Foreskin keratinocyte (primary cell): ENCODE measurements at places on chromosomes 2 and 18. TPM values are rescaled to one million over a fixed set of nuclear protein-coding genes. Genes with fewer than 3 reads are reported as not detected.

SLC4A3 gene
- polyA plus RNA-seq = 10.8 and 11.1 TPM in 2 replicates

DNA sequence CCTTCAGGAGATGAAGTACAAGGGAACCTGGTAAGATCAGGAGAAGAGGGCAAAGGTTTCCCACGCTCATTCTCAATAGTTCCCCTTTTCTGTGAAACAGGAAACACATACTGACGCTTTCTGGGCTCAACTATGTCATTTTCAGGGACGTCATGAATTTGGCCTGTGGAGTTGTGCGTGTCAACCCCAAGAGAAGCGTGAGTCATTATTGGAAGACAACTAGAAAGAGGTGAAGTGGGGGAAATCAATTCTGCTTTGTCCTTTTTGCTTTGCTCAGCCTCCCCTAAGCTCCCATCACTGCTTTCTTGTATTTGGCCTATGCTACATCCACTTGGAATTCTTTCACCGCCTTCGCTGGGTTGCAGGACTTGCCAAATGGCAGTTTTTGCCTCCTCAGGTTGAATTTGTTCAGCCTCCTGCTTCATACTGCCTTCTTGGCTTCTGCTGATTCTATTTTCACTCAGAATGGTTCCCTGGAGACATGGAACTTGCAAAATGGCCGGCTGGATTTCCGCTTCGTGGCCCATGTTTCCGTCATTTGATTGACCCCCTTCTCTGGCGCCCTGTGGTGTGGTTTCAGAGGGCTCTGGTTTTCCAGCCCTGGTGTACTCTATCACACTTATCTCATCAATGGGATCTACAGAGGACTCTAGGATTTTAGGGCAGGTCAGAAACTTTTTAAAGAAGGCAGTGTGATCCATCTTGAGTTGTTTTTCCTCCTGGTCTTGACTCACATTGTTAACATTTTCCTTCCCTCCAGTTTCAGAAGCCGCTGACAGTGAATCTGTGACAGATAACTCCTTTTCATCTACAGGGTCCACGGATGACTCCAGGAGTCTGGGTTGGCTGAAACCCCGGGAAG lies 93.3 kb downstream of the ALPK2 start:
- no peak for DNase-seq

- no peak for DNase-seq
Measured at GRCh38 chr2:128390256-128390990, 71.8 kb upstream of the HS6ST1 start.

GRCh38 chr18:79069717-79070151 lies 540 bp downstream of the ATP9B start:
- no peak for DNase-seq

GRCh38 chr2:148674063-148675020 lies 29.8 kb downstream of the EPC2 start:
- peak; percentile 36 for DNase-seq

- no peak for DNase-seq
Measured at GRCh38 chr2:44836174-44836573, 105.3 kb upstream of the SIX3 start.

GRCh38 chr2:51791496-51791895 lies 759.6 kb upstream of the NRXN1 start:
- DNase-seq = no peak

DNA sequence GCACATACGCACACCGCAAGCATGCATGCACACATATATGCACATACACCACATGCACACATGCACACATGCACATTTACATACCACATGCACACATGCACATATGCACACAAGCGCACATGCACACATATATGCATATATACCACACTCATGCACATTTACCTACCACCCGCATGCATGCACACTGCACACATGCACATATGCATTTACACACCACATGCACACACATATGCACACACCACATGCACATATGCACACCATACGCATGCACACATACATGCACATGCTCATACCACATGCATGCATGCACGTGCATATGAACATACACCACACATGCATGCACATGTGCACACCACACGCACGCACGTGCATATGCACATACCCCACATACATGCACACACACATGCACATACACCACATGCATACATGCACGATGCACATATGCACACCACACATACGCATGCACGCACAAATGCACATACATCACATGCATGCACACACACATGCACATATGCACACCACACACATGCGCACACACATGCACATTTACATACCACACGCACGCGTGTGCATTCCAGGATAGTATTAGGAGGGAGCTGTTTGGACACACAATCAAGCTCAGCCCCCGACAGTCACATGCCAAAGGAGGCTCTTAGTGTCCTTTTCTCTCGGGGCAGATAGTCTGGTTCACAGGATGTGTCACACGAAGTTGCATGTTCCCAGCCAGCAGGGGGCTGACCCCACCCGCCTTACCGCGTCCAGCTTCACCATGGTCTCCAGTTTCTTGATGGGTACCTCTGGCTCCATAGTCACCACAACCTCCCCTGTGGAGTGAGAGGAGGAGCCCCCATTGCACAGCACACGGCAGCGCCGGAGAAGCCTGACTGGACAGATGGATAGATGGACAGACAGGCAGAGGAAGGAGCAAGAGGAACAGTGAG lies 5.9 kb downstream of the OTOF start:
- DNase-seq = no peak

DNA sequence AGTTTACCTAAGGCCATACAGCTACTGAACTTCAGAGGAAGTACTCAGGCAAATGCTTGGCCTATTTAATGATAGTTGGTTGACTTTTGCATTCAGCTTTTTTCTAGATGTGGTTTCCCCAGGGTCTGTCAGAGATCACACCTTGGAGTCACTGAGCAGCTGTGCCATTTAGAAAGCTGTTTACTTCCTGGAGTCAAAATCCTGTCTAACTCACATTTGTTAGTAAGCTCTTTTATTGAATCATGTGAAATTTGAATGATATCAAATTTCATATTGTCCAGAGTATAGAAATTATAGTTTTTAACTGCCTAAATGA lies 7.6 kb upstream of the TRIB2 start:
- DNase-seq = no peak

DNA sequence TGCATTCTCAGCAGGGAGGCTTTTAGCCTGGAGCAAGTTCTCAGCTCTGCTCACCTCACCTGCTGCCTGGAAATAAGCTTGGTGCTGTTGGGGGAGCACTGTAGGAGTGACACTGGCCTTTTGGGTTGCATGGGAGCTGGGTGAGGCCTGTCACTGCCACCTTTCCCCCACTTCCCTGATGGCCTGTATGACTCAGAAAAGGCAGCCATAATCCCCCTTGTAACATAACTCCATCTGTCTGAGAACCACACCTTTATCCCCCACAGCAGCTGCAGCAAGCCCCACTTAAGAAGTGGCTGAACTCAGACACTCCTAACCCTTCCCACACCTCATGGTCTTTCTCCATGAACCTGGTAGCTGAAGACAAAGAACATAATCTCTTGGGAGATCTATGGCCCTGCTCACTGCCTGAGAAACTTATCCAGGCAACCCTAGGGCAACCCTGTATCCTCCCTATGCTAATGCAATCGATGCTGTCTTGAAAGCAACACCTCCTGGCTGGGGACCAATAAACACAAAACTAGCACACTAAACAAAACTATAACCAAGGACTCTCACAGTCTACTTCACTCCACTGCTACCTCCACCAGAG lies 258.9 kb upstream of the OSR1 start:
- no peak for DNase-seq

ERMN gene
- polyA plus RNA-seq = not detected in 2 replicates

- DNase-seq = no peak
Measured at GRCh38 chr2:230564805-230565779, 147.6 kb upstream of the CAB39 start.

GRCh38 chr2:3768960-3769765 lies 65.8 kb downstream of the DCDC2C start:
- DNase-seq = no peak

DSC3 gene
- polyA plus RNA-seq = 23.4 and 27.8 TPM in 2 replicates

GRCh38 chr2:6143812-6144211 lies 451.6 kb downstream of the SOX11 start:
- no peak for DNase-seq

GRCh38 chr2:29070526-29070925 lies 3.8 kb downstream of the PCARE start:
- no peak for DNase-seq

IL37 gene
- polyA plus RNA-seq = 0.43 and 0.57 TPM in 2 replicates

CBLN2 gene
- polyA plus RNA-seq = not detected in 2 replicates

DNA sequence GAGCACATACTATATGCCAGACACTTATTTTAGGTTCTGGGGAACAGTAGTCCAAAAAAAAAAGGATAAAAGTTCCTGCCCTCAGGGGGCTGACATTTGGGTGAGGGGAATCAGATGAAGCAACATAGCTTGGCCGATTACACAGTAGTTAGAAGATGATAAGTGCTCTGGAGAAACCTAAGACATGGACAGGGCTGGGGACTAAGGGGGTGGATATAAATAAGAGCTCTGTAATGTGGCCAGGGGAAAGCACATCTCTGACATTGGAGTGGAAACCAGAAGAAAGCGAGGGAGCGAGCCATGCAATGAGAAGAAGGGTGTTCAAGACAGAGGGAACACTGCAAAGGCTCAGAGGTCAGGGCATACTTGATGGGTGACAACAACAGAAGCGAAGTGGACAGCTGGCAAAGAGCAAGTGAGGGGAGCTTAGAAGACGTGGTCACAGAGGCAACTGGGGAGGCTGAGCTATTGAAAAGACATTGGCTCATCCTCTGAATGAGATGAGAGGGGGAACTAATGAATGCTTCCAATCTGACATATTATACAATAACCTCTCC lies 11.4 kb downstream of the TMEM182 start:
- DNase-seq = no peak

SPDYA gene
- polyA plus RNA-seq = 0.03 TPM in 1 of 2 replicates, not detected in the other

GRCh38 chr18:63119647-63120046 lies 199.9 kb downstream of the BCL2 start:
- DNase-seq = no peak

DNA sequence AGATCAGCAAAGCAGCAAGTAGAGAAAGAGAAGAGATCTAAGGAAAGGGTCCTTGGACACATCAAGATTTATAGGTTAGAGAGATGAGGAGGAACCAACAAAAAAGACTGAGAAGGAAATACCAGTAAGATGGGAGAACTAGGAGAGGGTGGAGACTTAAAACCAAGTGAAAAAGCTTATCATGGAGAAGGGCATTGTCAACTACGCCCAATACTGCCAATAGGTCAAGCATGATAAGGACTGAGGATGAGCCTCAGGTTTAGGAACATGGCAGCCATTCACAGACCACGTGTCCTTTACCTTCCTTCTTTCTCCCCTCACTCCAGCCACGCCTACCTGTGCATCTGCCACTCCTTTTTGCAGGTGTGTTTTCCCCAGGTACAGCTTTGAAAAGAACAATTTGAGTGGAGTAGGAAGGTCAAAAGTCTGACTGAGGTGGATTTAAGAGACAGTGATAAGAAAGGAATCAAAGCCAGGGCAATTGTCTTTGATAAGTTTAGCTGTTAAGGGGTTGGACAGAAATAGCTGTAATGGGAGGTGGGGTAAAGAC lies 238.7 kb downstream of the STK39 start:
- DNase-seq = no peak

TSPYL6 gene
- polyA plus RNA-seq = not detected in 2 replicates

DNA sequence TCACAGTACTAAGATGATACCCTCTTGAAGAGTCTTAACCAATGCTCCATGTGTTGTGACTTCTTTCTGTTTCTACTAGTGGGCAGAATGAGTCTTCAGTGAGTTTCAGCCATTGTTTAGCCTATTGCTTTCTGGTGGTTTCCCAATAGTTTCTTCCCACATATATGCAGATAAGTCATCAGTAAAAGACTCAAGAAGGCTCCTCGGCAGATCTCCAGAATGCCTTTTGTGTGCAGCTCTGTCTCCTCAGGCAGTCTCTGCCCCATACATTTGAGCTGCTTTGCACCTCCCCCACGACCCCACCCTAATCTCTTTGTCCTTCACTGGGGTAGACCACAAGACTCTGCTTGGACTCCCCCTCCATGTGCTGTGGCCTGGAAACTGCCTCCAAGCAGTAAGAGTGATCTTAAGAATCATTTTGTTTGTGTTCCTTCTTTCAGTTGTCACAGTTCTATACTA lies 71.6 kb upstream of the CHRNA1 start:
- peak; percentile 73 for DNase-seq

DNA sequence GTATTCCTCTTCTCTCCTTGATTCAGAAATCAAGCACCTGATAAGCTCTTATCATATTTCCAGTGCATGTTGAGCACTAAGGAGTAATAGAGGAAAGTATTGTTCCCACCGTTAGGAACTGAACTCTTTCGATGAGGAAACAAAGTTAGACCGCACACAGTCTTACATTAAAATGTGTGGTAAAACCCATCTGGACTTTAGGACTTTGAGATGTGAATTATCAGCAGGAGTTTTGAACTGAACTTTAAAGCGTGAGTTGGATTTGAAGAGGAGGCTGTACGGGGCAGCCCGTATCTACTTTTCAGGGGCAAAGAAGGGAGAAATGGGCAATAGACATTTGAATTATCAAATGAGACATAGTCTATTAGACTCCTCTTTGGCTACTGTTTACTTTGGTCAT lies 134.4 kb downstream of the SETBP1 start:
- no peak for DNase-seq

GRCh38 chr2:142325870-142326269 lies 195.1 kb upstream of the LRP1B start:
- DNase-seq = no peak

- DNase-seq = no peak
Measured at GRCh38 chr2:53484531-53484930, 283.1 kb upstream of the CHAC2 start.

CCL20 gene
- polyA plus RNA-seq = 0.60 and 0.70 TPM in 2 replicates

UGT1A7 gene
- polyA plus RNA-seq = 0.10 and 1.2 TPM in 2 replicates

UBE2E3 gene
- 85.4 and 89.0 TPM in 2 replicates for polyA plus RNA-seq

- DNase-seq = no peak
Measured at GRCh38 chr2:88903749-88904353, 212.4 kb downstream of the RPIA start.

GRCh38 chr2:7895289-7895688 lies 786.6 kb upstream of the ID2 start:
- DNase-seq = no peak
